ENCODE measurements at places on chromosomes 7 and 10.

DNA sequence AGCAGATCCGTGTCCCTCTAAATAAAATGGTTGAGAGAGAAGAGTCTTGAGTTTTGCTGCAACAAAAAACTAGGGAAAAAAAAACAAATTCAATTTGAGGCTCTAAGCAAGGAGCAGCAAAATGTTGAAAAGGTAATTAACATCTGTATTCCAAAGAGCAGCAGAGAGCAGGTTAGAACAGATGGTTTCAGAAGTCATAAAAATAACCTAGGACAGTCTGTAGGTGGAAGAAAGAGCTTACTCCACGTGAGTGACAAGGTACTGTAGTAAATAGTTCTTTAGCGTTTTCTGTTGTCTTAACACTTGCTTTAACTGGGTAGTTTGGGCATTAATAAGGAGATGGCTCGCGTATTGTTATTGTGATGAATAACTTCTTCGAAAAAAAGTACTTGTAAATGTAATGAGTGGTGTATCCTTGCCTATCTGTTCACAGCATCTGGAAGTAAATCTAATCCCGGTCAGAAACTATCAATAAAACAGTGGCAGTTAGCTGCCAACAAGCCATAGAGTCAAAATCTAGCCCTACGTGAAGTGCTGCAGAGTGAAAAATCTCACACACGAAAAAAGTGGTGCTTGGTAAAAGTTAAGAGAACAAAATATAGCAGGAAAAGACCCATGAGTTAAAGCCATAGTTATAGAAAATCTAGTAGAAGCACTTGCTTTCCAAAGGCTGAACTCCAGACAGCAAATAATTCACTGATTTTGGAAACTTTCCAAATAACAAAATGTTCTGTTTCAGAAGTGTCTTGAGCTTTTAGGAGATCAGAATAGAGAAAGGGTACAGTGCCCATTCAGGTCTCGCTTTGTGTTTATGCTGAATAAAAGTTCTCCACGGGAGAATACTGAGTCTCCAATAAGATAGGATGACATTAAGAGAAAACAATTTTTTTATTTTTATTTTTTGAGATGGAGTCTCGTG, 49.3 kb upstream of the PARD3 start:
- DNase-seq: no peak

DNA sequence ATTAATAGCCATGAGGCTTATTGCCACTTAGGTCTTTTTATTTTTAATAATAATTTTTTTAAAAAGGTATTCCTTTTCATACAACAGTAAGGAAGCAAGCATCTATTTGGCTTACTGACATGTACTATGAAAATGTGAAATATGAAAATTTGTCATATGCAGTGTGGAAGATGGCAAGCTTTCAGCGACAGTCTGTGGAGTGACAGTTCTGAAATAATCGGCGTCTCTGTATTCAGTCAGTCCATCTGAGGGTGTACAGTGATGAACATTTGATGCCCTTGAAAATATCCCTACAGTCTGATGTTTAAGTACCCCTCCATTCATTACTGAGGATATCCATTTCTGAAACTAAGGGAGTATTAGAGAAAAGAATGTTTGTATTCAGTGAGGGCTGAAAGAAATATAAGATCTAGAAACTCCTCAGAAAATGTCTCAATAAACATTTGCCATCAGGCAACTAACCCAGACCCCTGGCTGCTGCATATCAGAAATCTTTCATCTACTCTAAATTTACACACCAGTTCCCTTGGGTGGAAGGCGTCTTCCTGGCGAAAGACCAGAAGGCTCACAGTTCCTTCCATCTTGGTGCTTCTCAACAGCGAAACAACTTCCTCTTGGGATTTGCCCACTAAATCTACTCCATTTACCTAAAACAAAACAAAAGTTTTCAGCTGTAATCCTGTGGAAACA, 440.6 kb downstream of the PARD3 start:
- no peak for DNase-seq

DNA sequence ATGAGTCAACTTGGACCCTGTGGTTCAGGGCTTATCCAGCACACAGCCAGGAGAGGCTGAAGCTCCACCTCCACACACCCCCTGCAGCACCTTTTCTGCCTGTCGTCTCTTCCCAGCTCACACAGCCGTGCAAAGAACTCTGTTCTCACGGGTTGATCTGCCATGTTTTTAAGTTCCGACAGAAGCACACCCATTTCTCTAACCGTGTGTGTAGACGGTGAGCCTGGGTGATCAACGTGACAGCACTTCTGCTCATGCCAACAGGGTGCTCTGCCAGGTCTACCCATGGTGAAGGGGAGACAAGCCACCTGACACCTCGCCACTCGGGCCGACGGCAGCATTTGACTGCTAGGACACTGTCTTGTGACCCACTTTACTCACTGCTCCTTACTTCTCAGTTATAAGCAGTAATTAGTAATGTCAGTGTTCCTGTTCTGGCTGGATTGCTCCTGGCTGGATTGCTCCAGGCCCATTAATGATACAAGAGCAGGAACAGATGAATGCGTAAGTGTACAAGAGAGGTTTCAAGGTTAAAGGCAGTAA, 90.5 kb downstream of the RNF216 start:
- DNase-seq: no peak

- no peak for DNase-seq
Measured at GRCh38 chr7:42250411-42250810, 13.4 kb upstream of the GLI3 start.

- DNase-seq: no peak
Measured at GRCh38 chr7:92631850-92632487, 41.8 kb upstream of the FAM133B start.

DNA sequence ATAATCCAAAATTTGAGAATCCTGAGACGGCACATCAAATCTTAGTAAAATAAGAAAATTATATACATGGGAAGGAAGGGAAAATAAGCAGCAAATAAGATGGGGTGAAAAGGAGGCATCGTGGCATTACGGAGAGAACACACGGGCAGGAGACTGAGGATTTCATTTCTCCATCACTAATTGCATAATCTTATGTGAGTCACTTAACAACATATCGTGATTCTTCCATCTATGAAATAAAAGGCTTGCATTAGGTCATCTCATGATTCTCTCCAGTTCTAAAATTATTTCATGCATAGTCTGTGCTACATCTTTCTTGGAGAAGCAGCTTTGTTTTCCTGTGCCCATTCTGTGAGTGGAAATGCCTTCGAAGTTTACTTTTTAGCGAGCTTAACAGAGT, 288.7 kb downstream of the LRMDA start:
- DNase-seq: no peak

DNA sequence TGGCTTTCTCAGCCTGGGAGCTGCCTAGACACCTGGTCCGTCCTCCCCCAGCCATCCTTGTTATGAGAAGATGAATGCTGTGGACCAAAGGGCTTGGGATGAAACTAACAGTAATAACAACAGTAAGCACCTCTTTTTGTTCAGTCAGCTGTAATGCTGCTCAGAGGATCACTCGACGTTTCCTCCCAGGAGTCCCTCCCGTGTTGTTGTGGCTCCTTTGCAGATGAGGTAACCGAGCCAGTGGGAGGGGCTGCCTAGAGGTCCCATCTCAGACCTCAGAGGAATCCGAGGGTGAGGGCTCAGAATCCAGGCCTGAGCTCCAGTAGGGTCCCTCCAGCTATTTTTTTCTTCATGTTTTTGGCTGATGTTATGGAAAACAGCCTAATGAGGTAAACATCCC, 145.1 kb downstream of the TMEM178B start:
- DNase-seq: no peak

- DNase-seq: peak; percentile 94
Measured at GRCh38 chr7:158613481-158613880, 25.9 kb upstream of the PTPRN2 start.

DNA sequence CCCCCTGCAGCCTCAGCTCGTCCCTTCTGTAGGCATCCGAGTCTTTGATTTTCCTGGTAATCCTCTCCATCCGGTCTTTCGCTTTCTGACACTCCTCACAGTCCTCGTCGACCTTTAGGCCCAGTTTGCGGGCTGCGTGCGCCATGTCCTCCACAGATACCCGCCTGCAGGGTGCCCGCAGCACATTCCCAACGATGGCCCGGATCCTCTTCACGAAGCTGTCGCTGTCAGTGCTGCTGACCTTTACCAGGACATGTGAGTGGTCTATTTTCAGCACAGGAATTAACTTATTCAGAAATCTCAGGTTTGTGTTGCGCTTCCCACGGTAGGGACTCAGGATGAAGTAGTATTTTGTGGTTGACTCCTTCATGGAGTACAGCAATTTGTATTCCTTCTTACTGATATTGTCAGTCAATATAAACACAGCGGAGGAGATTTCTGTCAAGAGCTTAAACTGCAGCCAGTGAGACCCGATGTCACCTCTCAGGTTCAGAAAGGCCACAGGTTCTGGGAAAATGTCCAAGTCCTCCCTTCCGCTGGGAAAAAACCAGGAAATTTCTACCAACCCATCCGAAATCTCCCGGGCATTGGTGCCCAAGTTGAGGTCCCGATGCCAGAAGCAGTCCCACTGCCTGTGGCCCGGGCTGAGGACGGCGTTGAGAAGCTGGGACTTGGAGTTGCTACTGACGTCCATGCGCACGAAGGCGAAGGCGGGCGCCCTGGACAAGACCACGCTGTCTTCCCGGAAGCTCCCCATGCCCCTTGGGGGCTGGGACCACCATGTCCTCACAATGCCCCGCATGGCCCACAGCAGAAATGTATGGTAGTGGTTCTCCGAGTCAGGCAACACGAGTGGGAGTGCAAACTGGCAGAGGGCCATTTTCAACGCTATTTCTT, 8.9 kb upstream of the MRPS24 start:
- DNase-seq: no peak

DNA sequence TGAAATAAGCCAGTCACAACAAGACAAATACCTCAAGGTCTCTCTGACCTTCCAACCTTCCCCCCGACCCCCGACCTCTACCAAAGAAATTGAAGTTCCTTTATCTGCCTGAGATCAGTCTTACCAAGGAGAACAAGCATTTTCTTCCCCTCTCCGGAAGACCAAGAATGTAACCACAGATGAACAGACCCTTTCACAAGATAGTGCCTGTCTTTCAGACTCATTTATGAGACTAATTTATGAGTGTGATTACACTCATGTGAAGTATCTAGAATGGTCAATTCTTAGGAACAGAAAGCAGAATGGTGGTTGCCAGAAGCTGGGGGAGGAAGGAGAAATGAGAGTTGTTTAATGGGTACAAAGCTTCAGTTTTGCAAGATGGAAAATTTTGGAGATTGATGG, 108.9 kb upstream of the MKLN1 start:
- no peak for DNase-seq

GRCh38 chr7:53996876-53997275, 545.3 kb upstream of the VSTM2A start:
- DNase-seq: no peak

- no peak for DNase-seq
Measured at GRCh38 chr10:17576768-17577167, 40.4 kb downstream of the HACD1 start.

DNA sequence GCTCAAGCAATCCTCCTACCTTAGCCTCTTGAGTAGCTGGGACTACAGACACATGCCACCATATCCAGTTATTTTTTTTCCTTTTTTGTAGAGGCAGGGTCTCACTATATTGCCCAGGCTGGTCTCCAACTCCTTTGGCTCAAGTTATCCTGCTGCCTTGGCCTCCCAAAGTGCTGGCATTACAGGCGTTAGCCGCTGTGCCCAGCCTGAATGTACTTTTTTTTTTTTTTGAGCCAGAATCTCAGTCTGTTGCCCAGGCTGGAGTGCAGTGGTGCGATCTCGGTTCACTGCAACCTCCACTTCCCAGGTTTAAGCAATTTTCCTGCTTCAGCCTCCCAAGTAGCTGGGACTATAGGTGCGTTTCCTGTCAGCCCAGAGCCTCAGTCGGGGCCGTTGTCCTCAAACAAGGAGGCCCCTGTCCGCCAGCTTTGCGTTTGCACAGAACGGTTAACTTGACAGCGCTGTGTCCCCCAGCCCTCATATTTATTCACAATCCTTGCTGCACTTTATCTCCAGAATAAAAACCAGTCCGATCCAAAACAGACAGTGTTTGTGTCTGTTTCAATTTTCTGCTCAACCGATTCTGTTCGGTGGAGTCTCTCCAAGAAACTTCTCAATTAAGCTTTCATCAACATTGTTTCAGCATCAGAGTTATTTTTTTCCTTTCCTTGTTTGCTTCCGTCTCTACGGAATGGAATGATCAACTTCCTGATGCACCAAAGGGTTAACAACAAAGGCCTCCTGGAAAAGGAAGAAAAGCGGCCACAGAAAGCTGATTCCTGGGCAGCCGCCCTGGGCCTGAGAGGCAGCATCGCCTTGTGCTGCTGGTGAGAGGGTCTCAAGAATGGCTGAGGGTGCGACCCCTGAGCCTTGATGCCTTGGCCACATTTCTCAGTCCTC, 64.5 kb downstream of the PDIA4 start:
- DNase-seq: peak; percentile 42

- no peak for DNase-seq
Measured at GRCh38 chr7:24778543-24779282, 21.4 kb upstream of the GSDME start.

GRCh38 chr7:26409661-26410547, 118.2 kb downstream of the SNX10 start:
- no peak for DNase-seq

DNA sequence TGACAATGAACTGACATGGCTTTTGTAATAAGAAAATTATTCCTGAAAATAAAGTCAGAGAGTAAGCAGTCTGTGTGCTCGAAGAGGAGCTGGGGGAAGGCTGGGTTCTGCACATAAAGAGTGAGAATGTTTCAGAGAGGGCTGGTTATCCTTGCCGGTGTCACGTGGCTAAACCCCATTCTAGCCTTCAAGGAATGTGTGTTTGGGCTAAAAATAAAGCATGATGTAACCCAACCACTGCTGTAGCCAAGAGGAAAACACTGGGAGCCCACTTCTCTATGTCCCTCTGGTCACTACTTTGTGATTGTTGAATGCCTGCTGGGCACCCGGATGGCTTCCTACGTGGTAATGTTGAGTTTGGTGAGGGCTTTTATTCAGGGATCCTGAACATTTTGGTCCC, 23.5 kb downstream of the WDFY4 start:
- DNase-seq: no peak

DNA sequence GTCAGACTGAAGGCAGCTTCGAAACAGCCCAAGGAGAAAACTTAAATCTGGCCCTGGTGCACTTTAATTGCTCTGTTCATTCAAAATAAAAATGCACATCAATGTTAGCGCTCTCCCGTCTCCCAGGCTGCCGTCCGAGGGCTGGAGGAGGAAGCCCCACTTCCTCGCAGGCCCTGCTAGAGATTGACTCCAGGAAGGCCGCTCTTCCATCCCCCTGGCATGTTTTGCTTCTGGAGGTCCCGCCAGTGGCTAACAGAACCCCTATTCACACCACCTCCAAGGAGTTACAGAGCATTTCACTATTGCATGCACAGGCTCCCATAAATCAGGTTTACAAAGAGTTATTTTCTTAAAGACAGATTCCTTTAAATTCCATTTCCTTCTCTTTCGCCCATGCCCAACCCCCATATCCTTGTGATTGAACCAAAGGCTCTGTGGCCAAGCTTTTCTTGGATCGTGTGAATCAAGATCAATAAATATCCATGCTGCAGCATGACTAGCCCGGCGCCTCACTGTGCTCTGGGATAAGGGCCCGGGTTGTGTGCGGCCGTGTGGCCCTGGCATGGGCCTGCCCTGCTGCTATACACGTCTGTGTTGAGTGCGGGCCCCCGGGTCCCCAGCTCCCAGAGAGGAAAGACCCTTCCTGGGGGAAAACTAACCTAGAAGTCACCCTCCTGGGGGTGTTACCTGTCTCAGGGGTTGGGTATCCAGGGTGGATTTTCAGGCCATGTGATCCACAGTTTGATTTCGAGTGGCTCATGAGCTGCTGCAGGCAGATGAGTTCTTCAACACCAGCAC, 118.7 kb upstream of the GDF10 start:
- DNase-seq: no peak

- DNase-seq: no peak
Measured at GRCh38 chr7:49119706-49120105, 195.4 kb downstream of the CDC14C start.

- peak; percentile 63 for DNase-seq
Measured at GRCh38 chr7:30083334-30083733, 51.5 kb upstream of the MTURN start.

All from NCI-H526 treated with DMSO at 0.1 percent for 48 hours (cell line).